Myocyte (in vitro differentiated cells): ENCODE measurements at places on chromosomes 3 and 15. TPM values are rescaled to one million over a fixed set of nuclear protein-coding genes. Genes with fewer than 3 reads are reported as not detected.

PROK2 gene
- not detected in 2 replicates for total RNA-seq

DUOXA2 gene
- not detected in 2 replicates for total RNA-seq

GRCh38 chr3:27976933-27977332, 254.8 kb upstream of the EOMES start:
- DNase-seq: peak; percentile 5

GRCh38 chr15:64583519-64583918, 123.1 kb downstream of the ZNF609 start:
- no peak for DNase-seq

CPNE9 gene
- not detected in 2 replicates for total RNA-seq

DNA sequence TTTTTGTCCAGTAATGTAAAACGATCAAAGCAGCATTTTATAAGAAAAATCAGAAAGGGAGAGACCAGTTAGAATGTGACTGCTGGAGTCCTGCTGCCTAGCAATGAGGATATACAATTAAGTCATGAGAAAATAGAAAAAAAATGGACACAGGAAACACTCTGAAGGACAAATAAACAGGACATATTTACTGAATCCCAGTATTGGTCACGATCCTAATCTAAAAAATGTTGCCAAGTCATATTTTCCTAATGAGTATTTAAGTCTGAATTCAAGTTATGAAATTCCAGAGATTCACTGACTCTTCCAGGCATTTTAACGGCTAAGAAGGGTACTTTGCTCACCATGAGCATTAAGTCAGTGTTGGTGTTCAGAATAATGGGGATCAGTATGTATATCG, 154.3 kb upstream of the CCDC54 start:
- no peak for DNase-seq

DNAH12 gene
- 0.21 and 0.32 TPM in 2 replicates for total RNA-seq

- no peak for DNase-seq
Measured at GRCh38 chr15:55250941-55251340, 38.7 kb downstream of the RAB27A start.

DNA sequence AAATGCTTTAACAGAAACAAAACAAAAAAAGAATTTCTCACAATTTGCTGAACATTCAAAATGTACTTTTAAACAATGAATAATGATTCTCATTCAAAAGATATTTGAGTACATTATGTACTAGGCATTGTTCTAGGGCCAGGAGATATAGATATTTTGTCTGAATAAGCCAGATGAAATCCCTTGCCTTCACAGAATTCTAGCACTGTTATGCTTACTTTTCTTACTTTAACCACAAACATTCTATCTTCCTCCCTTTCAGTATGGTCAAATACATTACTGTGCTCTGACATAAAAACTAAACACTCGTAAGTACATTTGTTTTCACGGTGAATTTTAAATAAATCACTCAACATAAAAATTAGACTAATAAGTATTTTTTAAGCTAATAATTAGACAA, 116.7 kb downstream of the ADAM10 start:
- DNase-seq: no peak

GRCh38 chr15:100036015-100036414, 302.8 kb upstream of the LYSMD4 start:
- DNase-seq: no peak

DNA sequence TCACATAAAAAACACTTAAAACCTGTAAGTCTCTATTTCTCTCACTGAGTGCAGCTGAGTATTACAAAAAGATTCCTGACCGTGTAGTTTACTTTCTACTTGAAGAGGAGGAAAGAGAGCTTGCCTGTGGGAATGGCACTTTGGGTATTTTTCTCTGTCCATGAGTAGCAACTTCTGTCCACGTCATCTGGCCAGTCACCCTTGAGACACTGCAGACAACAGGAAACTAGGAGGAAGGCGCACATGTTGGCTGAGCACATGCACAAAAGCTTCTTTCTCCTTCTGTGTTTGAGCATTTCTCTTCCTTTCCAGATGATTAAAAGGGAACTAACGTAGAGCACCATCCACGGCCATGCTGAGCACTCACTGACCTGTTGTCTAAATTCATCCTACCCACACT, 19.7 kb downstream of the STARD5 start:
- DNase-seq: no peak

SPTBN5 gene
- total RNA-seq: 0.26 and 0.45 TPM in 2 replicates

RAF1 gene
- 122 and 131 TPM in 2 replicates for total RNA-seq

GRCh38 chr3:129702934-129703712, 96.6 kb upstream of the PLXND1 start:
- DNase-seq: peak; percentile 37

GRCh38 chr3:8518138-8518537, 16.5 kb downstream of the LMCD1 start:
- no peak for DNase-seq

GRCh38 chr3:124272605-124273151, 280.8 kb upstream of the ROPN1 start:
- DNase-seq: peak; percentile 78

DNA sequence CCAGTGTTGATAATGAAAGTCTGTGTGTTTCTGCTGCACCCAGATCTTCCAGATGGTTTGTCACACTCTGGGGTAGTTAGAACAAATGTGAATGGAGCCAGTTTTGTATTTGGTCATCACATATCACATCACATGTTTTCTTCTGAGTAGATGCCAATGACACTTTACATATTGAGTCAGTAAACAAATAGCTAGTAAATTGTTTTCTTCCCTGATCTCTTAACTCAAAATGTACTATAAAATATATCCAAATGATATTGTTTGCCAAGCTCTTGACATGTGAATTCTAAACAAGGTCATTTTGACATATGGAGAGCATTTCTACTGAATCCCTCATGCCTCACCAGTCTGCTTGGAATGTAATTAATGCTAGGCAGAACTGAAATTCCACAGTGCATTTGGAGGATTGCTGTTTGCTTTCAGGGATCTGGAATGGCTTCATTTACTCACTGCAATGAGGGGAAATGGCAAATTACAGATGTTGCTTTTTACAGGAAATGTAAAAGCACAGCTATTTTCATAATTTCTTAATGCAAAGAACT, 45.0 kb downstream of the PDHB start:
- DNase-seq: peak; percentile 32

GRCh38 chr3:140906785-140907184, 34.9 kb upstream of the SLC25A36 start:
- no peak for DNase-seq

STAG1 gene
- total RNA-seq: 27.5 and 29.3 TPM in 2 replicates

DNA sequence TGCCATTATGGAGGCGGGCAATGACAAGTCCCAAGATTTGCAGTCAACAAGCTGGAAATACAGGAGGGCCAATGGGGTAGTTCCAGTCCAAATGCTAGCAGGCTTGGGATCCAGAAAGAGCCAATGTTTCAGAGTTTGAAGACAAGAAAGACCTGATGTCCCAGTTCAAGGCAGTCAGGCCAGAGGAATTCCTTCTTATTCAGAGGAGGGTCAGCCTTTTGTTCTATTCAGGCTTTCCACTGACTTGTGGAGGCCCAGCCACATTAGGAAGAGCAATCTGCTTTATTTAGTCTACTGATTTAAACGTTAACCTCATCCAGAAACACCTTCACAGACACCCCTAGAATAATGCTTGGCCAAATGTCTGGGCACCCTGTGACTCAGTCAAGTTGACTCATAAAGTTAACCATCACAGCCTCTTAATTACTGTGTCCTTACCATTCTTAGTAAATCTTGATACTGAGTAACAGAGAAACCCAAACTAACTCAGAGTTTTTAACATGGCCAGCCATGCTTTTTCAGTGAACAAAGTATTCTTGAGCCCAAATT, 50.9 kb upstream of the NPHP3 start:
- DNase-seq: peak; percentile 84

DNA sequence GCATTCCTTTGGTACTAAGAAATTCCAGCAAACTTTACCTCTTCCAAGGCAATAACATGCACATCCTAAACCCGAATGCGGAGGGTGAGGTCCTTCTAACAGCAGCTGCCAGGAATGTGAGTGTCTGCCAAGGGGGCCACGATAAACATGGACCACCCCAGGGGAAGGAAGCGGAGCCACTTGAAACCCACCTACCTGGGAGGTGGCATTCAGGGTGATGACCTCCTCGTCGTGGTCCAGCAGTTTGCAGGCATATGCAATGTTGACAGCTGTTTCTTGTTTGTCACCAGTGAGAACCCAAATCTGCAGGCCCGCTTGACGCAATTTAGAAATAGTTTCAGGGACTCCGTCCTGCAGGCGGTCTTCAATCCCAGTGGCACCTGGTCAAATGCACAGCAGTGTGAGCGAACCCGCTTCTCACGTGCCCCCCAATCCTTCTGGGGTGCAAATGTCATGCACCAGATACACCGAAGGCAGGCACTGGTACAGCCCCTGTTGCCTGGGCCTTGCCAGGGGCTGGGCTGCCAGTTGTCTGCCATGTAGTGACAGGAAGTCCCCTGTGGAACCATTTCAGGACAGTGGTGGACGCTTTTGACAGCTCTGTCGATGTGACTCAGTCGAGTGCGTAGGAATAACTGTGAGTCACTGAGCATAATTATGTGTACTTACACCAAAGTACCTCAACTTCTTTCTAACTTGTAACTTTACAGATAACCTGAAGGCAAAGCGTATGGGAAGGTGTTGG, 161.2 kb downstream of the ATP10A start:
- DNase-seq: no peak

DNA sequence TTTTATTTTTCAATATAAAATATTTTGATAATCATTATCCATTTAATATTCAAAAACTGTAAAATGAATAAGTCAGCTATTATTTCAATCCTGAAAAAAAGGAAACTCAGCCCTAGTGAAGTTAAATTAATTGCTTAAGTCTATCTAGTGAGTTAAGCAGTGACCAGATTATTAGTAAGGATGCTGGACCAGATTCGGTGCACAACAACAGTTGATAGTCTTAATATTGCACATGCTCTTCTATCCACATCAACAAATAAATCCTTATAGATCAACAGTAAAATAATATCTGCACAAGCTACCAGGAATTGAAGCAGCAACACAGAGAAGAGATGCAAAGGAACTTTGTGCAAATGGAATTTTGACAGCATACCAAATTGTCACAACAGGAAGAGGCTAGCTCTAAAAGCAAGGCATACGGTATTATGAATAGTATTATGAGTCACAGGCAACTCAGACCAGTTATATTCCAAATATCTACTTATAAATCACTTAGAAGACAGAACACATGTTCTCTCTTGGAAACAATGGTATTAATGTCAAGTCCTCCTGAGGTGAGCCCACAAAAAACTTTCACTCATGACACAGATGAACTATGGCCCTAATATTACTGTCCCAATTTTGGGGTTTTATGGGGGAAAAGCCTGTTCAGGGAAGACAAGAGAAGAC, 24.9 kb downstream of the VPS13C start:
- DNase-seq: peak; percentile 62

DNA sequence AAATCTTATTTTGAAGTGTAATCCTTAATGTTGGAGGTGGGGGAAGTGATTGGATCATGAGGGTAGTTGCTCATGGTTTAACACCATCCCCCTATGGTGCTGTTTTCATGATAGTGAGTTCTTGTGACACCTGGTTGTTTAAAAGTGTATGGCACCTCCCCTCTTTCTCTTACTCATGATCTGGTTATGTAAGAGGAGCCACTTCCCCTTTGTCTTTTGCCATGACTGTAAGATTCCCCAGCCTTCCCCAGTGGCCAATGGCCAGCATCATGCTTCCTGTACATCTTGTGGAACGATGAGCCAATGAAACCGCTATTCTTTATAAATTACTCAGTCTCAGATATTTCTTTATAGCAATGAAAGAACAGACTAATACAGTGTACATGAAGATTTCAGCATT, 39.8 kb upstream of the GMNC start:
- DNase-seq: no peak

- DNase-seq: peak; percentile 64
Measured at GRCh38 chr15:101455291-101456025, 34.0 kb downstream of the PCSK6 start.

DNA sequence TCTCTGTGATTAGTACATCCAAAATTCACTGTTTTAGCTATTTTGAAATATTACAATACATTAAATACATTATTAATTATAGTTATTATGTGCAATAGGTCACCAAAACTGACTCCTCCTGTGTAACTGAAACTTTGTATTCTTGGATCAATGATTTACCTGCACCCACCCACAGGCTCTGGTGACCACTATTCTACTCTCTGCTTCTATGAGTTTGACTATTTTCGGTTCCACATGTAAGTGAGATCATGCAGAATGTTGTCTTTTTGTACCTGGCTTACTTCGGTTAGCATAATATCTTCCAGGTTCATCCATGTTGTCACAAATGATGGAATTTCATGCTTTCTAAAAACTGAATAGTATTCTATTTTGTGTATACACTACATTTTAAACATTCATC, 43.8 kb downstream of the SLC2A2 start:
- DNase-seq: no peak

- peak; percentile 30 for DNase-seq
Measured at GRCh38 chr3:106611841-106612240, 743.0 kb upstream of the CBLB start.

- DNase-seq: no peak
Measured at GRCh38 chr15:74840851-74841775, 1.8 kb downstream of the ULK3 start.

- DNase-seq: peak; percentile 72
Measured at GRCh38 chr3:171320750-171321558, 139.3 kb downstream of the TNIK start.

- no peak for DNase-seq
Measured at GRCh38 chr15:52101542-52102323, 10.8 kb downstream of the BCL2L10 start.

SNAPC5 gene
- total RNA-seq: 31.9 and 38.6 TPM in 2 replicates

GRCh38 chr3:160010578-160010977, 21.9 kb downstream of the IL12A start:
- no peak for DNase-seq

GRCh38 chr3:176969066-176969465, 228.2 kb downstream of the TBL1XR1 start:
- no peak for DNase-seq

SYNPR gene
- total RNA-seq: not detected in 2 replicates

DNA sequence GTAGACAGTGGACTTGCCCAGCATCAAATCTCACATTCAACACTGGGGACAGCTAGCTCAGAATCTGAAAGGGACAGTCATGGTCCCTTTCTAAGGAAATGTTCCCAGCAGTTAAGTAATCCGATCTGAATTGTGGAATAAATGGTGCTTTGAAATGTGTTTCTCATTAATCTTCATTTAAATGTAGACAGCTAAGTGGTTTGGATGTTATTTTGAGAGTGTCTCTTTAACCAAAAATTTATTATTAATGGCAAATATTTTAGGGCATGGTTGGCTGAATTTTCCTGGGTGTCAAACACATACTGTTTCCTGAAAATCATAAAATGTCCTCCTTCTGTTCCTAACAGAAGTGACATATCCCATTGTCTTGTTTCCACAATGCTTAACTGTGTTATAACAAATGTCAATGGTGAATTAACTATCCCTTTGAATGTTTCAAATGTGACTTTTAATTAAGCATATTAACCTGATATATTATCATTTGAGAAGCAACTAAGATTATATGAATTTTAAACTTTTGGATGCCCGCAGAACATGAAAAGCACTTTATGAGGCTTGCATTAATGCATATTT, 210.8 kb downstream of the CHST2 start:
- no peak for DNase-seq

TLNRD1 gene
- 20.9 and 24.7 TPM in 2 replicates for total RNA-seq

ZDHHC23 gene
- 0.11 TPM in 1 of 2 replicates, not detected in the other for total RNA-seq

CIDEC gene
- 0.26 TPM in 1 of 2 replicates, not detected in the other for total RNA-seq

FAM174B gene
- total RNA-seq: 12.5 and 16.4 TPM in 2 replicates

SNRK gene
- 18.8 and 21.2 TPM in 2 replicates for total RNA-seq
